HS-5 (cell line): ENCODE measurements at places on chromosomes 11 and 22.
A peak's percentile ranks its signal among the peaks of the same experiment; 100 is the strongest.

GRCh38 chr11:16001044-16001568 lies 355.2 kb downstream of the SOX6 start:
- DNase-seq, result no peak

- peak; percentile 77 for DNase-seq
These were observed 37.6 kb downstream of the RIBC2 start for GRCh38 chr22:45450921-45451651.

DNA sequence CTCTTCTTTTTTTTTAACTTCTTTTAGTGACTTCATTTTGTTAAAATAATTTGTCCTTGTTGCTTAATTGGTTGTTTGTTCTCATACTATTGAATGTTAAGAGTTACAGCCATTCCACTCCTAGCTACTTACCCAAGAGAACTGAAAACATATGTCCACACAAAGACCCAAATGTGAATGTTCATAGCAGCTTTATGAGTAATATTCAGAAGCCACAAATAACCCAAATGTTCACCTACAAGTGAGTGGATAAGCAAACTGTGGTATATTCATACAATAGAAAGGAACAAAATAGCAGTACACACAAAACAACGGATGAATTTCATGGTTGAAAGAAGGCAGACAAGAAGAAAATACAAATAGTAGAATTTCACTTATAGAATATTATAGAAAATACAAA lies 1.4 kb upstream of the OR4D11 start:
- no peak for DNase-seq

- no peak for DNase-seq
These were observed 17.9 kb upstream of the YPEL1 start for GRCh38 chr22:21753374-21754111.

DNA sequence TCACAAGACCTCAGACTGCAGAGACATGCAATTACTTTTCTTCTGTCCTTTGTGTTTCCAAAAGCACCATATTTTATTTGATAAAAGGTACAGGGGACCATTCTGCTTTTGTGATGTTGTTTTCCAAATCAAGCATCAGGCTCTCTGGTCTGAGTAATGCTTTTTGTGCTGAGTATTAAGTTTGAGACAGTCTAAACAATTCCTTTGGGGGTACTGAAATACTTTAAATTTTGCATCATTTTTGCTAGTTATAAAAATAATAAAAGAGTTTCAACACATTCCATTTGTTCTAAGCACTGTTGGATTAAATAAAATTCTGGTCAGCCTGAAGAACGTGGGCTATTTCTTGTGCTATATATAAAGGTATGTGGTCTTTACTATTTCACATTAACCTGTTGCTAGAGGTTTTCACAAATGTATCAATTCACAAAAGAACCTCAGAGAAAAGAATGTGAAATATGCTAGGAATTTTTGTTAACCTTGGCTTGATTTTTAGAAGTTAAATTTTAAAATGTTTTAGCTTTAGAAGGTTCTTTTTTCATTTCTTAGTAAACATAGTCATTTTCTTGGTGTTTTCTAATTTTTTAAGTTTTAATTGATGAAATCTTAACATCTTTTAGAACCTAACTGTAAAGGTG lies 61.6 kb downstream of the C22orf31 start:
- DNase-seq, result no peak

DNA sequence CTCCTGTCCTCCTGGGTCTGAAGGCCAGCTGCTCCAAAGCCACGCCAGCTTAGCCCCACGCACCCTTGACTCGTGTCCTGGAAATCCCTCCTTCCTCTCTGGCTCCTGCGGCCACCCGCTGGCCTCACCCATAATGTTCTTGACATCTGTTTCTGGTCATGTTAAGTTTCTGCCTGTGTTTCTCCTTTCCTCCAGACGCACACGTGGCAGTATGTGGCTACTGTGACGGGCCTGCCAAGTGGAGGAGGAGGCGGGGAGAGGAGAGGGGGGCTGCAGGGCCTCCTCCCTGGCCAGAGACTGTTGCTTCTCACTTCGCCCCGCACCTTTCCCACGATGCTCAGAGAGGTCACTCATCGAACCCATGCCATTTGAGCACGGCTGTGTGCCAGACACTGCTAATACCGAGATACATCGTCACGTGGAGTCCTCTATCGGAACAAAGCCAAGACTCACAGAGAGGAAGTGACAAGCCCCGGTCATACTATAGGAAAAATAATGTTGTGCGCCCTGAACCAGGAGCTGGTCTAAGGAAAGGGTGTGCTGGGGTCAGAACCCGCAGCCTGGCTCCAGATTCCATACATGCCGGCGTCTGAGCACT lies 11.5 kb downstream of the C1QTNF6 start:
- DNase-seq, result no peak
